ENCODE measurements at places on chromosomes 5 and 9. TPM values are rescaled to one million over a fixed set of nuclear protein-coding genes. Genes with fewer than 3 reads are reported as not detected.

The NTNG2 gene
- polyA plus RNA-seq, result 0.37 TPM

- DNase-seq, result no peak
These were observed 13.7 kb upstream of the AJM1 start for GRCh38 chr9:136828474-136829140.

The HNRNPA0 gene
- 16.9 TPM for polyA plus RNA-seq

The LCN10 gene
- 9.5 TPM for polyA plus RNA-seq

The GFRA3 gene
- polyA plus RNA-seq, result 0.26 TPM

DNA sequence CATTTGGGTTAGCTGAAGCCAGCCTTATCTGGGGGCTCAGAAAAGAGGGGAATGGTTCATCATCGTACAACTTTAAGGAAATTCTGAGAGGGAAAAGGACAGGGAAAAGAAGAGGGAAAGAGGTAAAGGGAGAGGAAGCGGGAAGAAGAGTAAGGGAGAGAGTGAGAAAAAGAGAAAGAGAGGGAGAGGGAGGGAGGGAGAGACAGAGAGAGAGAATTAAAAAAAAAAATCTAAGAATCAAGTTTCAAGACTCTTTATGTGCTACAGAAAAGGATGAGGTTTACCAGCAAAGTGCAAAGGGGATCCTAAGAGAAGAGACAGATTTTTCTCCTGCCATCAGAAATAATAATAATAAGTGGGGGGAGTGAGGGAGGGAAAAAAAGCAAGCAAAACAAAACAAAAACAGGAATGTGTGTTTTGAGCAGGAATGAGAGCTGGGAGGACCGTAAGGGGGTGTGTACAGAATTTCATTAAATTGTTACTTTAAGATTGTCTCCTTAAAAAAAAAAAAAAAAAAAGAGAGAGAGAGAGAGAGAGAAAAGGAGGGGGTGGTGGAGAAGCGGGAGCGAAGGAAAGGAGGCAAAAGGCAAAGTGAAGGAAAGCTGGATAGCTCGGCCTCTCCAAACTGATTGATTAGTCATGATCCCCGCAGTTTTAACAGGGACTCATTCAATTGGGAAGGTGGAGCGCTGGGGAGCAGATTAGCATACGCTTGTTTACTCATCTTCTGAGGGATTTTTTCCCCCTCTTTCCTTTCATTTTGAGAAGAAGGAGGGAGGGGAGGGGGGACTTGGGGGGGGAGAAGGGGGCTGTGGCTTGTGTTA lies 438 bp upstream of the PAPPA start:
- no peak for DNase-seq

DNA sequence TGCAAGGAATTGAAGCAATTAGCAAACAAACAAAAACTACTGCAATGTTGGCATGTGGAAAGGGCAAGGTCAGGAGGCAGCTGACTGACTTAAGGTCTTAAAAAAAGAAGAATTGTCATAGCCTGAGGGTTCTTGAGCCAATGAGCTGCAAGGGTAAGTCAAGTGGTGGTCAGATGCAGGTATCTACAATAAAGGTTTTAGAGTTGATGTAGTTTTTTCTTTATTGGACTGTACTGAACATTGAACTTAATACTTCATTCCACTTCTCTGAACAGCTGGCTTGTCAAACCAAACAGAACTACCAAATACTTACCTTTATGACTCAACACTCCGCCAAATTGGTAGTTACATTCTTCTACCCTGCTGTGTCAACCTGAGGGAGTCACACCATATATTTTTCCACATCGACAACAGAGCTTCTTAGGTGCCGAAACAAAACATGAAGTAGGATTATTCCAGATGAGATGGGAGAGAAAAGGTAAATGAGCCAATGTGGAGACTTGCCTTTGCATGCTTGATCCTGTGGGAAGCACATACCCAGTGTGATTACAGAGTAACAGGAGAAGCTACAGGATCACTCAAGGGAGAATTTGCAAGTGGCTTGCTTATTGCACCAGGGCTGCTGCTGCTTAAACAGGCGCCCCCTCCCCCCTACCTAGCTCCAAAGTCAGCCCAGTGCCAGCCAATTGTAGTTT lies 35.3 kb downstream of the EQTN start:
- no peak for DNase-seq

GRCh38 chr5:141494761-141495452 lies 6.0 kb downstream of the PCDHGC5 start:
- no peak for DNase-seq

GRCh38 chr9:80893190-80893589 lies 796.2 kb downstream of the TLE1 start:
- no peak for DNase-seq

DNA sequence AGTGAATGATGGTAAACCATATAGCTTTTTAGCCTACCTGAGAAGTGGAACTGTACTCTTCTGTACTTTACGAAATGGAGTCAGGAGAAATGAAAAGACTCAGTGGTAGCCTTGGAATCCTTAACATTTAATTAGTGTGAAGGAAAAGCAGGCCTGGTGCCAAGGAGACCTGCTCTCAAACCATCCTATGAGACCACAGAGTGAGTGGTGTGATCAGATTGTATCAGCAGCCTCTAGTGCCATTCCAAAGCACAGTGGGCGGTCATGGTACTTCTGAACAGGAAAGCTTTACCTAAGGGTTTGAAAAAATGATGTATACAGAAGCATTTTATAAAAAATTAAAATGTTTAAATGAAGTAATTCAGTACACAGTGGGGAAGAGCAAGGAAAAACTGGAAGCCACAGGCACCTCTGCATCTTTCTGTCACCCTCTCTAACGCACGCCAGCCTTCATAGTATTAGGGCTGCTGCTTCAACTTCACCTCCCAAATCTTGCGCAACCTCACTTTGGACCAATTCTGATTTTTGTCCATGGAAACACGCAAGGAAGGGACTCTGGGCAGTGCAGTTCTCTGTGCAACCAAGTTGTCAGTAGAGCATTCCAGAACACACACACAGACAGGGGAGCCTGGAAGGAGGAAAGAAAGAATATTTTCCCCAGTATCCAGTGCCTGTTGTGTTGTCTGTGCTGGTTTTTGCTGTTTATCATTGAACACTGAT lies 203.7 kb downstream of the SH3GL2 start:
- no peak for DNase-seq

- peak; percentile 58 for DNase-seq
These were observed 129.7 kb upstream of the IQGAP2 start for GRCh38 chr5:76273206-76273885.

DNA sequence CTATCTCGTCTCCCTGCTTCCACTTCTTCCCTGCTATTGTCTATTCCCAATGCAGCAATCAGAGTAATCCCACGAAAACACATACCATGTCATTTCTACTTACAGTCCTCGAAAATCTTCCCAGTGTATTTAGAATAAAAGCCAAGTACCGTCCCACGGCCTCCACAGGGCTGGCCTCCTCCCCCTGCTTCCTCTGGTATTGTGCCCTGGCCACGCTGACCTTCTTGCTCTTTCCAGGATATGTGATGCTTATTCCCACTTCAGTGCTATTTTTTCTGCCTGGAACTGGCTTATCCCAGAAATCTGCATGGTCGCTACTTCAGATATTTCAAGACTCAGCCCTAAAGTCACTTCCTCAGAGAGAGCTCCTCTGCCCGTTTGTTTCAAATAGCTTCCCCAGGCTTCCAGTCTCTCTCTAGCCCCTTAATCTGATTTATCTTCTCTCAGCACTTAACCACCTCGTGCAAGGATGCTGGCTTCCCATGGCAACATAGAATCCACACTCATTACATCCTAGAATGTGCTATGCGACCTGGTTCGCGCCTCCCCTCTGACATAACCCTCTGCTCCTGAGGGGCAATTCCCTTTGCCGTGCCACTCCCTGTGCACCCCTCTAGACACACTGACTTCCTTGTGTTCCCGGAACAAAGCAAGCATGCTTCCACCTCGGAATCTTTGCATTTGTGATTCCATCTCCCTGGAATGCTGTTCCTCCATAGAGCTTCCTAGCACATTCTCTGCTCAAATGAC lies 365.9 kb downstream of the ZSWIM6 start:
- no peak for DNase-seq

The C1QTNF3 gene
- 1.6 TPM for polyA plus RNA-seq

- DNase-seq, result no peak
These were observed 246.6 kb downstream of the HSPA4 start for GRCh38 chr5:133298447-133298846.

GRCh38 chr5:173314166-173314952 lies 13.9 kb downstream of the STC2 start:
- no peak for DNase-seq

DNA sequence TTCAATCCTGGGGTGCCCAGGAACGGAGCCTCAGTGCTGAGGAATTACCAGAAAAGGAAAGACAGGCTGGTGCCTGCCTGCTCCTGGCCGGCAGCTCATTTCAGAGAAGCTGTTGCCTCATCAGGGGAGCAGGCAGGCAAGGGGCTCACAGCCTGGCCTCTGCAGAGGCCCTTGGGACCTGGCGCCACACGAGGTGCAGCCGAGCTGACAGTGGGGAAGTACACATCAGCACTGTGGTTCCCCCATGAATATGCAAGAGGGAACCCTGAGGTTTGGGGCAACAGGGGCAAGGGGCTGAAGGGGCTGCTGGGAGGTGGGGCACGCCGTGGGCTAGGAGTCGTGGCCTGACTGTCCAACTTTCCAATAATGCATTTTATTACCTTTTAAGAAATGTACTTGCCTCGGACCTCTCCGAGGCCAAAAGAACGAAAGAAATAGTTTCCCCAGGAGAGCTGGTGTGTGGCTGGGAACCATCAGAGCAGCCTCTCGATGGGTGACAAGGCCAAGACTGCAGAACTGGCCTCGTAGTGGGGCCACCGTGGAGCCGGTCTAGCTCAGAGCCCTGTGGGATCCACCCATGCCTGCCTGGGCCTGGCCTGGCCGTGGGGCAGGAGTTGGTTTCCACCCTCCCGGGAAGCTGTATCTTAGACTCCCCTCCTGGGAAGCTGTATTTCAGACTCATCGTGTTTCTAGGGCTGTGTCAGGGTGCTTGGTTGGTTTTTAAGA lies 198.6 kb downstream of the PAX5 start:
- no peak for DNase-seq

DNA sequence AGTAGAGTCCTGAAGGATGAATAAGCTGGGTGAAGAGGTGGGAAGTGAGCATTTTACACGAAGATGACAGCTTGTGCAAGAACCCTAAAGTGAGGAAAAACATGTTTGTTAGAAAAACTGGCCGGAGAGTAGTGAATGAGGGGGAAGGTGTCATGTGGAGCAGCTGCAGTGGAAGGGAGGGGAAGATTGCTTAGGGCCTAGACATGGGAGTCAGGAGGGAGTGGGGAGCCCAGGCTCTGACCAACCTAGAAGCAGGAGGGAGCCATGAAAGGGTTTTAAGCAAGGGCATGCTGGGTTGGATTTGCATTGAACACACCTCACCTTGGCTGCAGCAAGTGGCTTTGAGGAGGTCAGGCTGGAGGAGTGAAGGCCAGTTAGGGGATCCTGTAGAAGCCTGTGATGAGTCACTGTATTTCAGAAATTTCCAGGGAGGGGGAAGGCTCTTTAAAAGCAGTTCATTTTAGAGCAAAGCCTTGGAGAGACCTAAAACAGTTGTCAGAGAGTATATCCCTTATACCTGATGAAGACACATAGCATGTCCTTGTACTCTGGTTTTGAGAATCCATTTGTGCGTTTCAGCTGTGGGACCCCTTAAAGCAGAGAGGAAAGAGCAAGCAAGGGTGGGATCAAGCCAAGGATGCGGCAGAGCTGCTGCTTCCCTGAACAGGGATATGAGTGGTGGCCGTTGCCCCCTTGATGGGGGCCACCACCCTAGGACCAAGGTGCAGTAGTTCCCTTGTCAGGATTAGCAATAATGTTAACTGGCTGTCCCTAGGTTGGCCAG lies 45.4 kb downstream of the ANGPTL2 start:
- no peak for DNase-seq

GRCh38 chr5:91906494-91906893 lies 523.4 kb upstream of the ARRDC3 start:
- no peak for DNase-seq

The CMYA5 gene
- 0.72 TPM for polyA plus RNA-seq

DNA sequence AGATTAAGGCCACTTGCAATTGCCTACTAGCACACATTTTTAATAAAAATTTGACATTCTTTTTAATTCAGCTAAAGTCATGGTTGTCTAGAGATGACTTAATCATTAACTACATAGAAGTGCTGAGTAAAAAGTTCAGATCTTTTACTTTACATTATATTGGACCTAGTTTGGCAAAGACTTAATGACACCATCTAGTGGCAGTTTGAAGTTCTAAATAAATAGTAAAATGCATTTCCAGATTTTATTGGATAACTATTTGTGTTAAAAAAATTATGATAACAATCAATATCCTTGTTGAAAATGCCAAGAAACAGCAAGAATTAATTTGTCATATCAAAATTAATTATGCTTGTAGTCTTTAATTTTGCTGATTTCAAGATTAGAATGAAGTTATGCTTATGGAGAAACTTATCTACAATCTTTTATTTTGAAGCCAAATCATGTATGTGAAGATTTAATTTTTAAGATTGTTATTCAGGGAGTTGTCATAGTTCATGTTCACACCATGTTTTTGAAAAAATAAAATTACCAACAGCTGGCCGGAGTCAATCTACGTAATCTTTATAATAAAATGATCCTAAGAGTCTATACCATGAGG lies 69.6 kb upstream of the PJA2 start:
- no peak for DNase-seq

DNA sequence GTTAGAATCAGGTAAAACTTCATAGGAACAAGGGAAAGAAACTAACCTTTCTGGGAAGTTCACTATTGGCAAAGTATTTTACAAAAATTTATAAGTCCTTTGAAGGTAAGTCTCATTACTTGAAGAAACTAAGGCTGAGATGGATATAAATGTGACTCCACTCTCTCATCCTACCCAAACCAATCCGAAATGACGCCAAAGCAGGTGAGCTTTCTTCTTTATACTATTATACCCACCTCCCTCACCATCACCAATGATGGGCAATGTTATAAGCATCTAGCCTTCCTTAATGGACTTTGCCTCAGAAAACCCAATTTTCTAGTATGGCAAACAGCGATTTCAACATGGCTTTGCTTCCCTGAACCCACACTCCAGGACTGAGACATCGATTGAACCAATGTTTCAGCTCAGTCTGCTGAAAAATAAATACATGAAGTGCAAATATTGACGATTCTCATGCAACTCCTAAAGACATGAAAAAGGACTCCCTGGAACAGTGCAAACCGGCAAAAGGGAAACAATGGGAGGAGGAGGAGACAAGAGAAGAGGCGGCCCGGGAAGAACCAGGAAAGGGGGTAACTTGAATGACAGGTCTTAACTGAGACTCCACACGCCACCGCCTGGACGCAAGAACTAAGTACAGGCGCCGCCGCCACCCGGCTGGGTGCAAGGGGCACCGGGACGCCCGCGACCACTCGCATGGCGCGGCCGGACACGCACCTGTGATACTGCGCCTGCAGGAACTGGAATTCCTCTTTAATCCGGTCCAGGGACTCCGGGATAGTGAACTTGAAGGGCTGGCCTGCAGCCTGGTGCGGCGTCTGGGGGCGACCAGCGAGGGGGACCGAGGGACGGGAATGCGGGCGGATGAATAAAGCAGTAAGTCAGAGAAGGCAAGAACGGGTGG lies 2.5 kb downstream of the TLE1 start:
- peak; percentile 88 for DNase-seq

DNA sequence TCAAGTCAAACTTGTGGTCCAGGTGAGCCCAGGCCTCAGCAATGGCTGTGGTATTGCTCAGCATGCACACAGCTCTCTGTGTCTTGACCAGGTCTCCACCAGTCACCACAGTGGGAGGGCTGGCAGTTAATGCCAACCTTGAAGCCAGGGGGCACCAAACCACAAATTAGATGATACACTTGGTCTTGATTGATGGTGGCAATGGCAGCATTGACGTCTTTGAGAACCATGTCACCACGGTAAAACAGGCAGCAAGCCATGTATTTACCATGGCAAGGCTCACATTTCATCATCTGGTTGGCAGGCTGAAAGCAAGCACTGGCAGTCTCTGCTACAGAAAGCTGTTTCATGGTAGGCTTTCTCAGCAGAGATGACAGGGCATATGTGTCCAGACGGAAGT lies 40.0 kb downstream of the NIM1K start:
- no peak for DNase-seq
